ENCODE measurements at places on chromosomes 11 and 22.

DNA sequence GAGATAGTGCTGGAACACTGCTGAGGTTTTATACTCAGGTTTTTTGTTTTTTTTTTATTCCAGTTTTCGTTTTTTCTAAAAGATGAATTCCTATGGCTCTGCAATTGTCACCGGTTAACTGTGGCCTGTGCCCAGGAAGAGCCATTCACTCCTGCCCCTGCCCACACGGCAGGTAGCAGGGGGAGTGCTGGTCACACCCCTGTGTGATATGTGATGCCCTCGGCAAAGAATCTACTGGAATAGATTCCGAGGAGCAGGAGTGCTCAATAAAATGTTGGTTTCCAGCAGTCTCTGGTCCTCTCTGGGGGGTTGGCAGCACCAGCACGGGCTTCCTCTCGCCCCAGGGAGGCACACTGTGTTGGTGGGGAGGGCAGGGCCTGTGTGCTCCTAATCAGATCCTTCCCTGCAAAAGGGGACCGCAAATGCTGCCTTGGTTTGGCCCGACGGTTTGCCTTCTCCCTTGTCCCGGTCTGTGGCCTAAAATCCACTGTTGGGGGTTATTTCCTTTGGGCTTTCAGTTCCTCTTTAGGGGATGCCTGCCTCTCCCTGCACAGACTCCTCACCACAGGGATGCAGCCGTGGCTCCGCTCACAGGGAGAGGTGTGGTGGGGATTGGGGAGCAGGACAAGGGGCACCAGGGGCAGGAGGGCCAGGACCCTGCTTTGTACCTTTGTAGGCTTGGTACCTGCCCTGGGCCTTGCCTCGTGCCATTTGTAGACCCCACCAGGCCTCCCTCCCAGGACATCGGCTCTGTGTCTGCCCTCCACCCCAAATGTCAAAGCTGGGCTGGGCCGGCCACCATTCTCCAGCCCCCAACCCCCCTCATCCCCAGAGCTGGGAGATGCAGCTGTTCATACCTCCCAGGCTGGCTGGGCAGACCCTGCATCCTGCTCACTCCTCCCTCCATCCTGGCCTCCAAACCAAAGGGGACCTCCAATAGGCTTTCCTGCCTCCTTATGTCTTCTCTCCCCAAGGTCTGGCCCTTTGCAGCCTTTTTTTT, 13.5 kb downstream of the MCAT start:
- DNase-seq: no peak

- DNase-seq: no peak
These were observed 23.1 kb upstream of the CBX7 start for GRCh38 chr22:39175353-39176142.

DNA sequence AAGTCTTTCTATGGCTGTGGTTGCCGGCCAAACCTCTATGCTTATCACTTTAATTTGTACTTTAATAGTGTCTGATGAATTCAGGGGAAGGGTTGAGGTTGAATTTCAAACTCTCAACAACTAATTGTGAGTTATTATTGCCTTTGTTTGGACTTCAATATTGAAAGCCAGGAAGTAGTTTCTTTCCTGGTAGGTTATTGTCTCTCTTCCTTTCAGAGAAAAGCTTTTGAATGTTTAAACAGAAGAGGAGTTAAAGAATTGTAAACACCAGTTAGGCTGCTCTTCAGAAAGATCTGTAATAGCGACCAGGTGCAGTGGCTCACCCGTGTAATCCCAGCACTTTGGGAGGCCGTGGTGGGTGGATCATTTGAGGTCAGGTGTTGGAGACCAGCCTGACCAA, 22.2 kb downstream of the NNMT start:
- no peak for DNase-seq

DNA sequence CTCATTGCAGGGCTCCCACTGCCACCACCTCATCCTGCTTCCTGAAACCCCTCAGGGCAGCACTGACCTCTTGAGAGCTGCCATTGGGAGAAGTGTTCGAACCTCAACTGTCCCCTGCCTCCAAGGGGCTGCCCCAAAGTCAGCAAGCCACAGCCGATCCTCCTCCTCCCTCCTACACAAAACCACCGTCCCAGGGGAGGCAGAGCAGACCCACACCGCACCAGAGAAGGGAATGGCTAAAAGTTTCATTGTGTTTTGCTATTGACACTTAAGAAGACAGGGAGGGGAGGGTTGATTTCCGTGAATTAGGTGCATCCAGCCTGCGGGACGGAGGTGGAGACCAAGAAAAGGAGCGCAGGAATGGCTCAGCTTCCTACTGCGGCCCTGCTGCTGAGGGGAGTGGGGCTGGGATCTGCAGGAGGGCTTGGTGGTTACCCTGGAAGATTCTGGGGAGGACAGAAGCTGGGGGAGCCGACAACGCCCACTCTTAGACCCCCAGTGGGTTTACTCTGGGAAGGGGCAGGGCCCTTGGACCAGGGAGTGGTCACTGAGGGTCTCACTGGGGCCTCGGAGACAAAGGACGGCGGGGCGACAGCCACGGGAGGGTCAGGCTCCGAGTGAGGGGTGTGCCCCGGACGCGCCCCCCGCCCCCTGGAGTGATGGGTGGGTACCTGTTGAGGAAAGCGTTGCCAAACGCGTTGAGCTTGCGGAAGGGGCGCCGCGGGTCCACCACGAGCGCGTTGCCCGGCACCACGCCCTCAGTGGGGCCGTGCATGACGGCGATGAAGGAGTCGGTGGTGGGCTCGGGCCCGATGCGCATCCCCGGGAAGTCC, 815 bp downstream of the EHD1 start:
- DNase-seq: no peak

DNA sequence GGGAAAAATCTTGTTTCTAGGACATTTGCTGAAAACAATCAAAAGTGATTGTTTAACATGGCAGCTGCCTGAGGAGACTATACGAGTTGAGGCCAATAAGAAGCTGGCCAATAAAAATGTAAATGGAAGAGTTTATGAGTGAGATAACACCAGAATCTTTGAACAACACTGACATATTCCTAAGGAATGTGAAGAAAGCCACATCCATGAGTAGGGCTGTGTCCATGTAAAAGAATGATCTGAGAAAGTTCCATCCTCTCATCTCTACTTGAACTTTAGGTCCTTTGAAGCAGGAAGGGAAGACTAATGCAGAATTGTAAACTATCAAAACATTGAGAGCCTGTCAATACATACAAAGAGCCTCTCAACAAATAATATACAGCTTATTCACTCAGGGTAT, 6.9 kb upstream of the CHORDC1 start:
- no peak for DNase-seq

- DNase-seq: no peak
These were observed 5.4 kb downstream of the TANGO2 start for GRCh38 chr22:20026204-20026908.

DNA sequence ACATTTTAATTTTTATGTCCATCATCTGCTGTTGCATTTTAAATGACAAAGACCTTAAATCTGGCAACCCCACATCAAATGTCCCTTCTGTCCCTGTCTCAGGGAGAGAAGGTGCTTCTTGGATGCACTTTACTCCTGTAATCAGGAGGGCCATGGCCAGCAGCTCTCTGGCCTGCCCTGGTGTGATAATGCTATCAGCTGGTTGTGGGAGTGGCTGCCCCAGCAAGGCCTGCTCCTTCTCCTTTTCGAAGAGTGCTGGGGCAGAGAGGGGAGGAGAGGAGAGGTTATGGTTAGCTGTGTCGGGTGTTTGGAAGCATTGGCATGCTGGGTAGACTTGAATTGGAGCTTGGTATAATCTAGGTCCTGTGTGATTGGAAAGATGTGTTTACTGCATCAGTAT, 12.8 kb downstream of the TNRC6B start:
- DNase-seq: no peak

- no peak for DNase-seq
These were observed 65.0 kb upstream of the PTPRJ start for GRCh38 chr11:47915374-47915773.

- DNase-seq: no peak
These were observed 30.8 kb upstream of the LDLRAD3 start for GRCh38 chr11:35912883-35913624.

DNA sequence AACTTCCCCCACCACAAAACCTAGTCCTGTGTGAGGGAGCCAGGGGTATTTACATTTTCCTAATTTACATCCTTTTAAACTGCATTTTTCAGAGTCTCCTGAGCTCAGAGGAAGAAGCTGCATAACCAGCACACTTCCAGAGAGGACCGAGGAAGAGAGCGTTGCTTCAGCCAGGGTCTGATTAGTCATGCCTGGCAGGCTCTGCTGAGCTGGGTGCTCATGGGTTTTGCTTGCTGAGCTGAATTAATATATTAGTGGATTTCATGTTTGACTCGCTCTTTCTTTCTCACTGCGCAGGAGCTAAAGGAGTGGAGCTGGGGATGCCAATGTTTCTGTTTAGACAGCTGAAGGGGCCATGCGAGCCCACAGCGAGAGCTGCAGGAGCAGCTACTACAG, 539.3 kb upstream of the B3GAT1 start:
- DNase-seq: no peak

- no peak for DNase-seq
These were observed 41.2 kb upstream of the ARL14EP start for GRCh38 chr11:30281476-30282288.

GRCh38 chr22:50218996-50219727, 18.4 kb downstream of the SELENOO start:
- DNase-seq: no peak

DNA sequence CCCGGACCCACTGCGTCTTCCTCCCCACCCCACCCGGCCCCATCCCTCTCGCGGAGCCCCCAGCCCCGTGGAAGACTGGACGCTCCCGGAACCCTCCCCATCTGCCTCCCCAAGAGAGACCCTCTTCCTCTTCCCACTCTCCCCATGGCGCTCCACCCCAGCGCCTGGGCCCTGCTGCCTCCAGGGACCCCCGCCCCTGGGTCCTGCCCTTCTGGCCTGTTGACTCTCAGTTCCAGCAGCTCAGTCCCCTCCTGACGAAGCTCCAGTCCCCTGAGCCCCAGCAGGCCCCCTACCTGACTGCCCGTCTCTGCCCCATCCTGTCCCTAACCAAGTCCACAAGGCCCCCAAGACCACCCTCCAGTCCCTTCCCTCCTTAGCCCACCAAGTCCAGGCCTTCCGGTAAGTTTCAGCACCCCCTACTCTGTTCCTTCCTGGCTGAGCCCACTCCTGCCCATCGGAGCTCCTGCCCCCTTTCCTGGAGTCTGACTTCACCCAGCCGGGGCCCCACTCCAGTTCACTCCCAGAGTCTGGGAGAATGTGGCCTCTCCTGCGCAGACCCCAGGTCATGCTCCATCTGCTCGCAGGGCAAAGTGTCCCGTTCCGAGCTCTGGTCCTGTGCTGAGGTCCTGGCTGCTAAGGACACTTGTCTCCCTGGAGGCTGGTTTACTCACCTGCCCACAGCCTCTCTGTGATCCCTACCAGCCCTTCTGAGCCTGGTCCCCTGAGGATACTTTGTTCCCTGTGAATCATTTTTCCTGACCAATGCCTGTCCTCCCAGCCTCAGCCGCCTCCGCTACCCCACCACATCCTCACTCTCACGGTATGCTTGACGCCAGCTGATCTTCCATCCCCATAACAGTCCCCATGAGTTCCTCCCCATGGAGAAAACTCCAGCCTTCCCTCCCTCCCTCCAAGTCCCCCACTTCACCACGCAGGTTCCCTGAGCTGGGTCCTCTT, 722 bp downstream of the IFITM10 start:
- DNase-seq: no peak

- DNase-seq: no peak
These were observed 22.1 kb downstream of the TMEM135 start for GRCh38 chr11:87059596-87060390.

- no peak for DNase-seq
These were observed 51.8 kb upstream of the SLC22A12 start for GRCh38 chr11:64539239-64539638.

DNA sequence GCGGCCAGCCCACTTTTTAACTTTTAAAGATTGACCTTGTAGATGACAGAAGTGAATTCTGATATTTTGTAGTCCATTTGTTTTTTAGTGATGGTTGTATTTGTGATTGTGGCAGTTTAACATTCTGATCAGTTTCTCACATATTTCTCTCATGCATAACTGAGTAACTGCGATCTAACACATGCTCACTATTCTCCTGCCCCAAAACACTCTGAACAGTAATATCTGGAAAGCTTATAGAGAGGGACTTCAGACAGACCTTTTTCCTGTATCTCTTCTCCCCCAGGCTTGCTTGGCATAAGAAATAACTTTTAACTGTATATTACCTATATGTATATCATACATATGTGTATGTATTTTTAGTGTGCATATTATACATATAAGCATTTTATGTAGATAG, 37.3 kb upstream of the MYO18B start:
- DNase-seq: no peak

DNA sequence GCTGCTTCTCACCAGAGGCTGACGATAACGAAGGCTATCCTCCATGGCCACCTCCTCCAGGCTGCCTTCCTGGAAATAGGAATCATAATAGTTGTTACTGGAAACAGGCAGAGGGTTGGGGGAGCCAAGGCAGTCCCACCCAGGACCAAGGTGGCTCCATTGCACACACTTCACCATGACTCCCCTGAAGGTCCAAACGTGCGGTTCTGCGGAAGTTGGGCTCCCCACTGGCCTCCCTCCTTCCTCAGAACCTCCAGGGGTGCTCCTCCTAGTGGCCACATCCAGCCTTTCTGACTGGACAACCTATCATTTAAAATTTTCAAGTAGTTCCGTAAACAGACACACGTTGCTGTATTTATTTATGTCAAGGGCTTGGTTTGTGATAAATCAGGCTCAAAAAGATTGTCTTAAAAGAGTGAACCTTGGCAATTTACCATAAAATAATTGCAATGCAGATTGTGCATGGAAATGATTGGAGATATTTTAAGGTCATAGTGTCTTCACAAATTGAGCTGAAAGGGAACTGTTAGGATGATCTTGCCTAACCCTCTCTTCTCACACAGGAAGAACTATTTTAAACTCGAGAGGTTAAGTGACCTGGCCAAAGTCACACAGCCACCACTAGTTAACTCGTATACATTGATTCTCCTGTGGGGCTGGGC, 1.4 kb upstream of the TCN2 start:
- no peak for DNase-seq

DNA sequence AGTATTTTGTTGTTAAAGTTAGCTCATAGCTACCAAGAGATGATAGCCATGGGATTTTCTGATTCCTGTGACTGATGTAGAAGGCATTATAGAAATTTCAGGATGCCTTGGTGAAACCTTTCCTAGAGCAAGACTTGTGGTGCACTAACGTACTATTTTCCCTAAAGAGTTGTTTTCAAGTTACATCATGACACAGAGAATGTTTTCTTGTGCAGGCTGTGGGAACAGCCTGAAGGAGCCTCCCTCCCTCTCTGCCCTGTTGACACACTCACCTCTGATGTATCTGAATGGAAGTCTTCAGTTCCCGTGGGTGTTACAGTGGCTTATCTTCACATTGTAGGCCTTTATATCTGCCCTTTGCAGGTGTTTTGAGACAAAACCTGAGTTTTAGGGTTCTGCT, 121.6 kb downstream of the LDLRAD3 start:
- no peak for DNase-seq

Data from GM12891 (cell line).